ENCODE measurements at places on chromosomes 3 and 15.

DNA sequence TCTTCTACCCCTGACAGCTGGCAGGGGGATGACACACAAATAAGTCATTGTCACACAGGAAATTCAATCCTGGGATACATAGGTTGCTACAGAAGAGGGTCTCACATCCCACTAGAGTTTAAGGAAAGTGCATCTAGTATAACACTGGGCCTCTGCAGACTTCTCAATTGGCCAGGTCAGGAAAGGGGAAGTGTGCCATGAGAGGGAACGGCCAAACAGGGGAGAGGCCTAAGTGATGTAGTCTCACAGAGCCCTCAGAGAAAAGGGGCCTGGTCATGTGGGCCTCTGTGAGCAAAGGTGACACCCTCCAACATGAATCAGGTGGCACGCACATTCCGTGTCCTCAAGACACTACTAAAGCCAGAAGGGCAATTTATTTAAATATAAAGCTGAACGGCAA lies 11.2 kb downstream of the ZXDC start:
- no peak for DNase-seq

DNA sequence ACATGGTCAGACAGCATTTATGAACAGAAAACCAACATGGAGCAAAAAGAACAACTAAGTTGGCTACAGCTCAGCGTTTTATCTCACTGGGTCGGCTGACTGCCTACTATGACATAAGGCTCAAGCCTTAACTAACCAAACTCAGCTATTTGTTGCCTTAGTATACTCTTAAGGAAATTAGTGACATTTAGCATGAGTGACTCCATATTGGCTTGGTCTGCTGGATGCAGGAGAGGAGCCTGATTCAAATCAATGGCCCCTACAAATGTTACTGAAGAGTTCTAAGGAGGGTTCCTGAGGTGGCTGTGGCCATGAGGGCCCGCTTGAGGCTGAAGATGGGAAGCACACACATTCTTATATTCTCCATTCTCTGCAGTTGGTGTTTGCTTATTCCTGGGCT lies 20.1 kb upstream of the ALDH1L1 start:
- no peak for DNase-seq

DNA sequence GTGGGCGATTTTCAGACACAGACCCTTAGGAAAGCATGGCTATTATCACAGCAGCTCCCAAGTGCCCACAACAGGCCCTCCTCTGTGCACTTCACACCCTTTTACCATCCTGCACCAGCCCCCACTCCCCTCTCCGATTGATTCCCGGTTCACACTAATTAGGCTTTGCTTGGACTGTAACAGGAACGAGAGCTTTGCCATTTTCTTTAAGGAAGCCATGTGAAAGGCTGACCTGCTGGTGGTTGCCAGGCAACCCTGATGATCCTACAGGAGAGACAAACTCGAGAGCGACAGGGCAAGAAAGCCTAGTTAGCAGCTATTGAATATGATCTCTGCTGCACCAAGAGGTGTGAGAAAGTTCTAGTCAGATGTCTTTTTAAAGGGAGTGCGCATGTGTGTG lies 28.2 kb upstream of the DET1 start:
- DNase-seq, result no peak

- peak; percentile 16 for DNase-seq
Measured at GRCh38 chr15:70054884-70055387, 42.8 kb downstream of the TLE3 start.

DNA sequence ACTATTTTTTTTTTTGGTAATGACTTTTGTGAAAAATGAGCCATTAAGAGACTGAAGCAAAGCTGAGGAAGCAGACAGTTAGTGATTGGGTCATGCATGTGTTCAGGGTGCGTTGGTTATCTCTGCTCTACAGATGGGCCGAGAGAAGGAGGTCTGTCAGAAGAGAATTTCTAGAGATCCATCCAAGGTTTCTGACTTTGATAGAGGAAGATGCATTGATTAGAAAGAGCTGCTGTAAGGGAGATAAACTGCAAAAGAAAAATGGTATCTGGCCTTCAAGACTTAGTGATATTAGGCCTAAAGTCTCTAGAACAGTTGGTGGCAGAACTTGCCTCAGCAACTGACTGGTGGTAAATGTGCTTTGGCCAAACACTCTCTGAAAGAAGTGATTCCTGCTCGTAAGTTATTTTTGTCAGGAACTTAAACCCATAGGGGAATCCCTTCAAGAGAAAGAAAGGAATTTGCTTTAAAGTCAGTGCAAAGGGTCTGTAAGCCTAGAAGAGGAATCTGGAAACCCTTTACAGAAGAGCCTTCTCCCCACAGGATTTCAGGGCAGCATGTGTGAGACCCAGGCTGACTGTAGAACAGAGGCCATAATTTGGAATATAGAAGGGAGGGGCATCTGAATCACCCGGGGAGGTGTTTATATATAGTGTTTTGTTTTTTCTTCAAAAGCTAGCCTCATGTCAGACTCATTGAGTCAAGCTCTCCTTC lies 67.8 kb downstream of the OPA1 start:
- DNase-seq, result no peak

GRCh38 chr3:44184319-44184953 lies 57.2 kb upstream of the TOPAZ1 start:
- DNase-seq, result peak; percentile 49

DNA sequence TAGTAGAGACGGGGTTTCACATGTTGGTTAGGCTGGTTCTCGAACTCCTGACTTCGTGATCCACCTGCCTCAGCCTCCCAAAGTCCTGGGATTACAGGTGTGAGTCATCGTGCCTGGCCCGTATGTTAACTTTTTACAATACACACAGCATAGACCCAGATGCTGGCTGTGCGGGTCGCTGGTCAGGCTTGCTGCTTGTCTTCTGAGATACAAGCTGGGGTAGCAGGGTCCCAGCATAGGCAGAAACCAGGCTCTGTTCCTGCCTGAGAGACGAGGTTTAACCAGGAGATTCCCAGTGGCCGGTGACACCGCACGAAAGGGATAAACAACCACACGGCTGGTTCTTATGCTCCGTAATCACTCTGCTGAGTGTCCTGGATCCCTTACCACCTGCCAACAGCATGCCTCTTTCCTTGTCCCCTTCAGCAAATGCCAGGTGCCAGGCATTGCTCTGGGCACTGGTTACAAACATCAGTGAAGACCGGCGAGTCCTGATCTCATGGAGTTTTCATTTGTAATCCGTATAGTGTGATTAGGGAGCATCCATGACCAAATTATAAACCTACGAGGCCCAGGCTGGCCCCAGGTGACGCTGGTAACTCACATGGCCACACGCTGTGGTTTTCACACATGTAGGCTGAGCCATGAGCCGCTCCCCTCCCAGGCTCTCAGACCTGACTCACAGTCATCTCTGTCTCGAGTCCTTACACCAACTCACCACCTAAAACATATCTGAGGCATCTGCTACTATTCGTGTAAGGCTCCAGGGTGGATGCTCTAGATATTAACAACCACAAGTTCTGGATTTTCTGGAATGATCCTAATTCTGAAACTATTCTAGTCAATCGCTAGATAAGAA lies 125.7 kb downstream of the PDZRN3 start:
- DNase-seq, result no peak

GRCh38 chr15:81893182-81893835 lies 152.5 kb downstream of the MEX3B start:
- no peak for DNase-seq

DNA sequence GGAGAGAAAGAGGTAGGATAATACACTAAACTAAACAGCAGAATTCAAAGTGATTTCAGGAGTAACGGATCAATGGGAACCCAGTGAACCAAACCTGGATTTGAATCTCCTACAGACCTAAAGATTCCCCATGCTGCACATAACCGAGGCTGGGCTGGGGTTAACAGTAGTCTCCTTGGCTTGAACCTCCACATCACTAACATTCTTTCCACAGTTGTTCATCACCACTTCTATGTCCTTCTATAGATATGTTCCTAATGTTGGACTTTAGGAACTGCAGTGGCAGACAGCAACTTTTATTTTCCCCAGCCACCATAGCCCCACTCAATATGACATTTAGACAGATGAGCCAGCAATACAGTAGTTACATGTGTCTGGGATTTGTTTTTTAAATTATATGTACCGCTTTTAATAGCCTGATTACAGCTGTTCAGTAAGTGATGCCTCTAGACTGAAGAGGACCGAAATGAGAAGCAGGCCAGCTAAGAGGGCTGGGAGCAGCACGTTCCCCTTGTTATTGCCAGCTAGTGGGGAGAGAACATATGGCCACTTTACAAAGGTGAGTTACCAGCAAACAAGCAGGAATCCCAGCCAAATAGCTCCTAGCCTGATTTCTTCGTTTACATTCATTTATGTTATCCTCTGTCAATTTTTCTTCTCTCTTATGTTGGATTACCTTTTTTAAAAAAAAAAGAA lies 472.6 kb upstream of the CDIN1 start:
- DNase-seq, result no peak

GRCh38 chr3:27504749-27505148 lies 20.6 kb upstream of the SLC4A7 start:
- DNase-seq, result no peak

- DNase-seq, result no peak
Measured at GRCh38 chr3:180036092-180036670, 556 bp downstream of the PEX5L start.

DNA sequence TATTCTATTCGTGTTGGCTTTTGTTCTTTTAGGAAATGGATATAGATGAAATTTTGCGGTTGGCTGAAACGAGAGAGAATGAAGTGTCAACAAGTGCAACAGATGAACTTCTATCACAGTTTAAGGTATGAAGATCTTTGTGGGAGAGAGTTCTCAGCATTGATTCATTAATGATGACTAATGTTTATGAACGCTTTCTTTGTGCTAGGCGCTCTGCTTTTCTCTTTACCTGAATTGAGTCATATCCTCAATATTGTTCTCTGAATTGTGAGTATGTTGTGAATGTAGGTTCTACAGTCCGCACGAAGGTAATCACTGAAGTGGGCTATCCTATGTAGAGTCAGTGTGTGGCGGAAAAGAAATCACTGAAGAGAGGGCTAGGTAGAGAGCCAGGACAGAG lies 81.2 kb downstream of the CHD2 start:
- no peak for DNase-seq

DNA sequence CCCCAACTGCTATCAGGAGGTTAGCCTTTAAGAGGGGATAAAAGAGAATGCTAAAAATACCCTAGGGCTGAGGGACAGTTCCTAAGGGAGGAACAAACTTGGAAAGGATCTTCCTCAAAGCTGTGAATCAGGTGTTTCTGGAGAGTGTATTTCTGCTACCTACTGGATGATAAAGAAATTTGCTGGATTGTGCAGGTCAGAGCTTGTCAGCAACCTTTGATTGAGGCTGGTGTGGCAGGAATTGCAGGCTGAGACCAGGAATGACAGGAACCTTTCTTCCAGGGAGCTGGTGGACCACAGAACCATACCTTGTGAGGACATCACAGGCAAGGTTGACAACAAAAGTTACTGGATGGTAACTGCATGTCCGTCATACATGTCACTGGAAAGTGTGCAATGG lies 14.6 kb upstream of the OR5K4 start:
- DNase-seq, result no peak

DNA sequence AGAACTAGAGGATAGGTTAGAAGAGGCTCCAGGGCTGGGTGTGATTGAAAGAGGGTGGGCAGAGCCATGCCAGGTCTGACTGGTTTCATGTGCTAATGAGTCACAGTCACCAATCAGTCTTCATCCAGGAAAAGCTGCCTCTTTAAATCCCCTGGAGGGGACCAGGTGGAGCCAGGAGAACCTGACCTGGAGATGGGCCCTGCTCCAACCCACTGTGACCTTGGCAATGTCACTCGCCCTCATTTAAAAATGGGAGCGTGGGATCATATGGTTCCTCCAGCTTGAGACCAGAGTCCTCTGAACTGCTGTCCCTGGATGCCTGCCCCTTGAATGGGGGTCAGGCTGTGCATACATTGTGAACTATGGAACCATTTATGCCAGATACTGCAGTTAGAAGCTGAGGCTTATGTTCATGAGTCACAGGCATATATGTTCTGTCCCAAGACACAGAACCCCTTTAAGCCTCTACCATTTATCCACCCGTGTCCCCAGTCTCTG lies 23.0 kb downstream of the HES1 start:
- DNase-seq, result no peak

- no peak for DNase-seq
Measured at GRCh38 chr3:158109295-158109803, 540 bp upstream of the RSRC1 start.

GRCh38 chr3:126836220-126836860 lies 132.3 kb downstream of the CHCHD6 start:
- DNase-seq, result no peak

GRCh38 chr15:89150762-89151664 lies 62.8 kb downstream of the ABHD2 start:
- DNase-seq, result no peak

GRCh38 chr3:104198131-104198530 lies 1168.6 kb upstream of the ALCAM start:
- DNase-seq, result no peak

DNA sequence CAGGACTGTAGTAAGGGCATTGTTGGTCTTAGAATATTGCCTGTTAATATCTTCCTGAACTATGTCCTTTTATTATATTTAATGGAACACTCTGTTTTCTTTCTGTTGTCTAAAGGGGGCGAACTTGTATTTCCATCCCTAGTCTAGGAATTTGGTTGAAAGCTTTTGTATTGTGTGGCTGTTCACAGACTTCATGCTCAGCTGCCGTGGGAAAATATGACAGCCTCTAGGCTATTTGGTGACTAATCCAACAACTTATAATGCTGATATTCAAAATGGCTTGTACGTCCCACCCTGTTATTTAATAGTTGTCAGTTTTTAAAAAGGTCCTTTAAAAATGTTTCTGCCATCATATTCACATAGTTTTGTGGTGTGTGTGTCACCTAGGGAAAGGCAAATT lies 202.6 kb downstream of the KLHL25 start:
- DNase-seq, result peak; percentile 47

GRCh38 chr3:20648294-20648693 lies 462.3 kb upstream of the SGO1 start:
- DNase-seq, result no peak

GRCh38 chr15:85707519-85708338 lies 87.0 kb downstream of the KLHL25 start:
- peak; percentile 35 for DNase-seq

All from right hindlimb (tissue), 1 donor.